Left forelimb (tissue), 1 donor: ENCODE measurements at places on chromosomes 2 and 18.

DNA sequence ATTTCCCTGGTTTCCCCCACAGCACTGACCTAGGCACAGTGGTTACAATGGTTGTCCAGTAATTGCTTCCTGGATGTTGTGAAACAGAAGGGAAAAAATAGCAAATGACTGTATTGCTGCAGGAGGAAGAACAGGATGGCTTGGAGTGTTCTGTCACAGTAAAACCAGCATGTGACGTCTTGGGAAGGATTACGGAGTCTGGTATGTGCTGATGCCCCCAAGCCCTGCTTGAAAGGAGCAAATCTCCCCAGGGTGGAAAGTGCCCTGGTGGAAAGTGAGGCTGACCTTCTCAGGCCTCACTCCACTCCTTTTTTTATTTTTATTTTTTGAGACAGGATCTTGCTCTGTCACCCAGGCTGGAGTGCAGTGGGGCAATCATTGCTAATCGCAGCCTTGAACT is 7.8 kb downstream of the RAB11FIP5 start:
- DNase-seq, result no peak

- no peak for DNase-seq
These were observed 372.8 kb upstream of the MYT1L start for GRCh38 chr2:2703762-2704427.

DNA sequence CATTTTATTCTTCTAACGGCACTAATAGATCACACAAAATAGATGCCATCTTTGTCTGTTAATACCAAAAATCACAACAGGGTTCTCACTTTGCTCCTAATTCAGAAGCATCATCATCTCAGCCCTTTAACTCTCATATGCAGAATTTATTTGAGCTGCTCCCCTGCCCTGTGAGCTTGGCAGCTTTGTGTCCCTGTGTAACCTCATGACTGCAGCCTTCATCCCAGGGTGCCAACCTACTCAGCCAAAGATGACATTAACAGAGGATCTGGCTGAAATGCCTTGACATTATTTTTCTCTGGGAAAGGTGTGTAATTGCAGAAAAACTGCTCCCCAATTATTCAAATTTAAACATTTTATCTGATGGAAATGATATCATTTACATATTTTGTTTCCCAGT is 319.4 kb downstream of the NRXN1 start:
- no peak for DNase-seq

GRCh38 chr2:46353509-46353908 is 56.3 kb downstream of the EPAS1 start:
- no peak for DNase-seq

- DNase-seq, result no peak
These were observed 53.7 kb downstream of the EPHA4 start for GRCh38 chr2:221518201-221518934.

DNA sequence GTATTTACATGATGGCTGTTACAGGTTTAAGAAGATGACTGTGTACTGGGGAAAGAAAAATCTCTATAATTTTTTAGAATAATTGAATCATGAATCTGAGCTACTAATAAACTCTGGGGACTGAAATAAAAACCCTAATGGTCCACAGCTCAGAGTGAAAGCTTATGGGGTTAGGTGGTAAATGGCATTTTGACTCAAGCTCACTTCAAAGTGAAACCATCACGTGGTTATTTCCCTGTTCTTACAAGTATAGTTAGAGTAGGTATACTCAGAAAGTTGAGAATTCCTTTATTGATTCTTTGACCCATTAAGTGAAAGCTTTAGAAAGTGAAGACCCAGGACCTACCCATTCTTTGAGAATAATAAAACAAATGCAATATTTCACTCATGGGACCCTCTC is 626.2 kb upstream of the SETBP1 start:
- no peak for DNase-seq

DNA sequence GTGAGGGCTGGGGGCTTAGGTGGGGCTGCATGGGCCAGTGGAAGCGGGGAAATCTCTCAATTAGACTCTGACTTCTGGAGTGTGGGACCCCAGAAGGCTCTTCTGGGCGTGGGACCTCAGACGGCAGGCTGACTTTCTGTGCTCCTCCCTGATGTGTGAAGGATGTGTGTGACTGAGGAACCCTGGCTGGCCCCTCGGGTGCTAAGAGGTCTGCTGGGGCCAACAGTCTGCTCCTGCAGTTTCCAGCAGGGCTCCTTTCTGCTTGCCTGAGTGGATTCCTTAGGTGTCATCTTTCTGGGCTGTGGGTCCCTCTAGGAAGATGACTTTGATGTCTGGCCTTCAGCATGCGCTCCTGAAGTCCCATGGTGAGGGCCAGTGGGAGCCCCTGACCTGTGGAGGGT is 167.5 kb downstream of the DYSF start:
- peak; percentile 55 for DNase-seq

GRCh38 chr2:105443617-105444598 is 45.1 kb upstream of the FHL2 start:
- DNase-seq, result no peak

DNA sequence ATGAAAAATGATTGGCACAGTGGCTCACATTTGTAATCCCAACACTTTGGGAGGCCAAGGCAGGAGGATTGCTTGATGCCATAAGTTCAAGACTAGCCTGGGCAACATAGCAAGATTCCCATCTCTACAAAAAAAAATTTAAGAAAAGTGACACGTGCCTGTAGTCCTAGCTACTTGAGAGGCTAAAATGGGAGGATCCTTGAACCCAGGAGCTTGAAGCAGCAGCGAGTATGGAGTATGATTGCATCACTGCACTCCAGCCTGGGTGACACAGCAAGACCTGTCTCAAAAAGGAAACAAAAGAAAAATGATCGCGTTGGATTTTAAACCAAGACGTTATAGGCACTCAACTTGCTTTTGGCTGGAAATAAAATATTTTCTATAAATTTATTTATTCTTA is 37.8 kb upstream of the CREB1 start:
- DNase-seq, result no peak

DNA sequence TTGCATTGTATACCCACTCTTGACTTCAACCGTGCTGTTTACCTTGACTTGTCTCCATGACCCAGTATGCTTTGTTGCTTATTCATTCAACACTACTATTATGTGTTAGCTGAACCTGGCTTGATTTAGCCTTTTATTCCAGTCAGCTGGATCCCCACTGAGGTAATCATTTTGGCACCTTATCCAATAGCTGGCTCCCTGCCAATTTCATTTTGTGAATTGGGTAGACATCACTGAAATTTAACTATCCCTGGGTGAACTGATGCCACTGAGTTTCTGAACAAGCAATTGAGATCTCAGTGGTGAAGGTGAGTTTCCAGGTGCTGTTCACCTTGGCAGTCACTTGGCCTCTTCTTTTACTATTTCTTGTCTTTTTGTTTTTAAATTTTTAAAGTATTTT is 584.3 kb downstream of the ADCYAP1 start:
- no peak for DNase-seq

GRCh38 chr18:22141211-22141610 is 28.2 kb upstream of the GATA6 start:
- no peak for DNase-seq

GRCh38 chr2:57278451-57278850 is 768.2 kb upstream of the VRK2 start:
- DNase-seq, result no peak

GRCh38 chr18:78998371-78999071 is 18.9 kb downstream of the SALL3 start:
- DNase-seq, result no peak

GRCh38 chr2:64538764-64539433 is 14.8 kb downstream of the AFTPH start:
- no peak for DNase-seq

DNA sequence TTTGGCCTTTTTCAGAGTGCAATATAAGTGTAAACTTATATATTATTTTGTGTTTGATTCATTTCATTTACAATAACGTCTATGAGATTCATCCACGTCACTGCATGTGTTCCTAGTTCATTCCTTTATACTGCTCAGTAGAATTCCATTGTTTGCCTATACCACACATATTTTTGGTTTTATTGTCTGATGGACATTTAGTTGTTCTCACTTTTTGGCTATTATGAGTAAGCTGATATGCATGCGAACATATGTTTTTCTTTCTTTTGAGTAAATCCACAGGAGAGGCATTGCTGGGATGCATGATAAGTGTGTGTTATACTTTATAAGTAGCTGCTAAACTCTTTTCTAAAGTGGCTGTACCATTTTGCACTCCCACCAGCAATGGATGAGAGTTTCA is 314.8 kb upstream of the HS6ST1 start:
- DNase-seq, result no peak

GRCh38 chr2:85428343-85428881 is 9.9 kb downstream of the SH2D6 start:
- DNase-seq, result no peak

DNA sequence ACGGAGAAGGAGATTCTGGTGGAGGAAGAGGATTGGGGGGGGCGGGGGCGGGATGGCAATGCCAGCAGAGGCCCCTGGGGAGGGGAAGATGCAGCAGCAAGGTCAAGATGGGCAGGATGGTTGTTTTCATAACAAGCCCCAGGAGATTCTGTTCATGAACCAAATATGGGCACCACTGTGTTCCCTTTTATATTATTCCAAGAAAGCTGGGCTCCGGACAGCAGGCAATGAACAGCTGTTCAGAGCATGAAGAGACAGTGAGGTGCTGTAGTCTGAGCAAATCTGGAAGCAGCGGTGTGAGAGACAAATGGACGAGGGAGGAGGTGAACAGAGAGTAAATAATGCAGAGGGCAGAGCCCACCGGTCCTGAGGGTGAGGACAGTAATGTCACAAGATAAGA is 20.0 kb downstream of the UXS1 start:
- DNase-seq, result no peak

- no peak for DNase-seq
These were observed 118.2 kb upstream of the SEC11C start for GRCh38 chr18:59021500-59021899.

GRCh38 chr2:85178980-85179411 is 45.8 kb downstream of the TCF7L1 start:
- DNase-seq, result no peak

DNA sequence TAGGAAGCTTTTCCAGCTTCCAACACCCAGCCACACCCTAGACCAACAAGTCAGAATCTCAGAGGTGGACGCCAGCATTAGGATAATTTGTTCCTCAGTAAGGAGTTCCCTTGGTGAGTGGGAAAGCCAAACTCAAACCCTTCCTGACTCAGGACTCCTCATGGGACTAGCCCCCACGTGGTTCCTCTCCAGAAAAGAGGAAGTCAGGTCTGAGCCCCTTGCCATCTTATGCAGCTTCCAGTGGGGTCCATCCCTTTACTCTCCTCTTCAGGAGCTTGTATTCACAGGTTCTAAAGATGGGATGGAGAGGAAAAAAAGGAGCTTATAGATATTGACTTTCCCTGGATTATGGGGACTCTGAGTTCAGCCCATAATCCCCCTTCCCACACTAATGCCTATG is 14.8 kb upstream of the NOTO start:
- DNase-seq, result no peak

GRCh38 chr2:210399440-210400041 is 77.0 kb downstream of the LANCL1 start:
- no peak for DNase-seq

GRCh38 chr2:43460174-43460546 is 135.7 kb downstream of the THADA start:
- DNase-seq, result no peak

DNA sequence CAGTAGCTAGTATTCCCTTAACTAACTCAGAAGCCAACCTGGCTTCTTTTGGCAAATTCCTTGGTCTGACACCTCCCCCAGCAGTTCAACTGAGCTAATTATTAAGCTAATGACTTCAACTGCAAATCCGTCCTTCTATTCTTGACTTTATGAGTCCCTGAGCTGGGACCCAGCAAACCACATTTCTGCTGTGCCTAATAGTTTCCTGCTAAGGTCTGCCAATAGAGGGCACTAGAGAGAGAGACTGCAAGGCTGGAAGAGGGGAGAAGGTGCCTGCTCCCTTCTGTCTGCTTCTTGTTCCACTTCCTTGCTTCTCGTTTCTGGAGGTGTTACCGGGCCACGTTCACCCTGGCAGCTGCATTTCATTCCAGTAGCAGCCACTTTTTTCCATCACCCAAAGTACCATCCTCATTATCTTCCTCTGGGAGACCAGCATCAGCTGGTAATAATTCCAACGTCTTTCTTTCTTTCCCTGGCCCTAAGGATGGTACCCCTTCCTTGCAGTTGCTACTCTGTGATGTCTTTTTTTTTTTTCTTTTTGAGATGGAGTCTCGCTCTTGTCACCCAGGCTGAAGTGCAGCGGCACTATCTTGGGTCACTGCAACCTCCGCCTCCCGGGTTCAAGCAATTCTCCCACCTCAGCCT is 352.0 kb downstream of the TNS1 start:
- no peak for DNase-seq

DNA sequence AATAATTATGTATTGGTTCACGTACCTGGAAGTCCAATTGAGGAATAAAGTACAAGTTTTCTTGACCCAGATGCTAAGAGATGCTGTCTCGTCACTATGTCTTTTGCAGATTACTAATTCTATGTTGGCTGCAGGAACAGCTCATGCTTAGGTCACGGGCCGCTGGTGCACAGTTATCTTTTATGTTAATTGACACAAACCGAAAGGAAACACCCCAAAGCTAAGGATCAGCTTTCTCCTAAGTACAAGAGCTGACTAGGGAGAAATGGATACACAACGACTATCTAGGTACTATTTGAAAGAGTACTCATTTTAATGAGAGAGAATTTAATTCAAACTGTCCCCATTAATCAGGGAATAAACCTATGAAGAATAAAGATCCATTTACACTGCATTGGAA is 217.7 kb upstream of the SLC35G4 start:
- DNase-seq, result no peak

- no peak for DNase-seq
These were observed 6.0 kb downstream of the HOXD3 start for GRCh38 chr2:176162911-176163671.

DNA sequence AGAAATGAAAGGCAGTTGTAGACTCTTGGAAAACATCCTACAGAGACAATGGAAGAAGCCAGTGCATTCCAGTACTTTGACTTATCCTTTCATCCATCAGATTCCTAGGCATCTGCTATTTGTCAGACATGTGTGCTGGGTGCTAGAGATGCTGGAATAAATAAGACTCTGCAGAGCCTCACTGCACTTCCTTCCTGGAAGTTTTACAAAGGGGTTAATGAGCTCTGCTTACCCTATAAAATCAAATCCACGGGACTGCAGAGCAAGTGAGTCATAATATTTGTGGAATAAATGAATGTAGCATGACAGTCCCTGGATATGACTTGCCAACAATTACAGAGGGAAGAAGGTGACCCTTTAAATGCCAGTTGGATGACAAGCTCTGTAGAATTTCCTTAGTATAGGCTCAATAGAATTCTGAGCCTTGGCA is 52.7 kb upstream of the NPAS2 start:
- no peak for DNase-seq

DNA sequence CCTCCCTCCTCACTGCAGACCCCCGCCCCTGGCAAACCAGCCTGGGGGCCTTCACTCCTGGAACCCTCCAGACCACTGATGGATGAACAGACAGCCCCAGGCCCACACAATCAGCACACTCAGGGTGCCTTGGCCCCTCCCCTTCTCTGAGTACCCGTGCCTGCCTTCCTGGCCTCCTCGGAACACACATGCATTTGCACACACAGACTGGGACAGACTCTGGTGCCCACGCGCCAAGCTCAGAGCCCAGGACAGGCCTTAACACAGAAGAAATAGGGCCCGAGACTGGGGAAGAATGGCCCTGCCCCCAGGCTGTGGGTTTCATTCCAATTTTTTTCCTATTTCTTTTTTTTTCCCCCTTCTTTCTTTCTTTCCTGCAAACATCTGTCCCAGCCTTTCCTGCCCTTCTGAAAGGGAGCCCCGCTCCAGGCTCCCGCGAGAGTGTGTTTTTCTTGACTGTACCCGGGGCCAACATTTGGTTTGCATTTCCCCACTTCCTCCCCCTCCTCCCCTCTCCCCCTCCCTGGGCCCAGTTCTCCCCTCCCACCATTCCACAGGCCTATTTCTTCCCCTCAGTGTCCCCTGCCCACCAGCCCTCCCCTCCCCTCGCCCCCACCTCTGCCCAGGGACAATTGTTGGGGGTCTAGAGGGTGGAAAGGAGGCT is 618 bp upstream of the TNS1 start:
- peak; percentile 85 for DNase-seq
